ENCODE measurements at places on chromosomes 5 and 9. TPM values are rescaled to one million over a fixed set of nuclear protein-coding genes. Genes with fewer than 3 reads are reported as not detected.

DNA sequence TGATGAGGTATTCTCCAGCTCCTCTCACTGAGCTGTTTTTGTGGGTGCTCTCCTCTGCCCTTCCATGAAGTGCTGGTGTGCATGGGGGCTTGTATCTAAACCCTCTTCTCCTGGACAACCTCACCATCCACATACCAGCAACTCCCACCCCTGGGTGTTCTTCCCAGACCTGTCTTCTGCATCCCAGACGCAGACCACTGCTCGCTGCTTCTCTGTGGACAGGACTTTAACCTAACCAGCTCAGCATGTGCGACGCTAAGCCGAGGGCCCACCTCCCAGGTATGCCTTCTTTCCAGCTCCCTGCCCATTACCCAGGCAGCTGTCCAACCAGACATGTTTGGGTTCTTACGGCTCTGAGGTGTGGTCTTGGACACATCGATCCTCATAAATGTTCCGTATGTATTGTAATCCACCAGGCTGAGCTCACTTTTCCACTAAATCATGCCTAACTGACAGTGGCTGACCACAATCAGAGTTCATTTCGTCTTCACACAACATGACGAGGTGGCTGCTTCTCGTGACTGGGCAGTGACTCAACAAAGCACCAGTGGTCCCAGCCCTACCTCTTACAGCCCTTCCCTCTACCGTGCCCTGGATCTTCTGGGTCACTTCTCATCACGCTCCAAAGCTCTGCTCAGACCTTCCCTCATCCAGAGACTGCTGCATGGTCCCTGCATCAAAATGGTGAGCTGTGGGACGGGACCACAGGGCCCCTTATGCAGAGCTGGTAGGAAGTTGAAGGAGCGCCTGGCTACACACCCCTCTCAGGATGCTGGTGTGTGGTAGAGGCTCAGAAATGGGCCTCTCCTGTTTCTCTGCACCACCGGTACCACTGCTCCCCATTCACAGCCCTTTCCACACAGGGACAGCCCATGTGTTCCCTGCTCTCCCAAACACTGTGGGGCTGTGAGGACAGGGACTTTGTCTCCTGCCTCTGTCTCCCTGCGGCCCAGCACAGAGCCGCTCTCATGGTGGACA lies 9.6 kb upstream of the PTGES2 start:
- DNase-seq, result peak; percentile 83

DNA sequence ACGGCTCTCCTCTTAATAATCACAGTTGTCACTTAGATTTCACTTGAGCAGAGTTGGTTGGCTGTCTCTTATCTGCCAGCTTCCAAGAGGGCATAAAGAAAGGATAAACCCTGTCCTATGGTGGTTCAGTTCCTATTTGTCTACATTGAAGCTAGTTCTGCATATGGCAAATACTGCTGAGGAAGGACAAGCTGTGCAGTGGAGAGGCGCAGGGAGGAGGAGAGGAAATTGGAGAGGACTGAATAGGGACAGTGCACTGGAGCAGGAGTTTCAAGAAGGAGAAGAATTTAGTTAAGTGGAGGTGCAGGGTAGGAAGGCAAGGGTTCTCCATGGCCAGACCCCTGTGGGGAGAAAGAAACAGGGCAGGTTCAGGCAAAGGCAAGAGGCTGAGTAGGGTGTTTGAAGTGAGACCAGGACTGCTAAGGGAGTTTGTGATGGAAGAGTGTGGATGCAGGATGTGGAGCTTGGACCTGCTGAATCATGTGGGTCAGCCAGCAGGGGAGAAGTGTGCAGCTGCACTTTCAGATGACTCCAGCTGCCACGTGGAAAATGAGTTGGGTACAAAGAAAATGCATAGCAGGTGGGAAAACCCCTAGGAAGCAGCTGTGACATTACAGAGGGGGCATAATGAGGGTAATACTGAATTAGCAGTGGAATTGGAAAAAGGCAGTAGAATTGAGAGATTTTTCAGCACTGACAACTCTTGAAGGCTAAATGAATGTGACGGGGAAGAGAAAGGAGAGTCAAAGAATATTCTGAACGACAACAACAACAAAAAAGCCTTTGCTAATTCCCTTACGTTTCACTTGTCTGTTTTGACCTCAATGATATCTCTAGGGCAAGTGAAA lies 66.8 kb downstream of the MAMDC2 start:
- DNase-seq, result no peak

GRCh38 chr5:144315026-144315425 lies 144.4 kb downstream of the KCTD16 start:
- no peak for DNase-seq

DNA sequence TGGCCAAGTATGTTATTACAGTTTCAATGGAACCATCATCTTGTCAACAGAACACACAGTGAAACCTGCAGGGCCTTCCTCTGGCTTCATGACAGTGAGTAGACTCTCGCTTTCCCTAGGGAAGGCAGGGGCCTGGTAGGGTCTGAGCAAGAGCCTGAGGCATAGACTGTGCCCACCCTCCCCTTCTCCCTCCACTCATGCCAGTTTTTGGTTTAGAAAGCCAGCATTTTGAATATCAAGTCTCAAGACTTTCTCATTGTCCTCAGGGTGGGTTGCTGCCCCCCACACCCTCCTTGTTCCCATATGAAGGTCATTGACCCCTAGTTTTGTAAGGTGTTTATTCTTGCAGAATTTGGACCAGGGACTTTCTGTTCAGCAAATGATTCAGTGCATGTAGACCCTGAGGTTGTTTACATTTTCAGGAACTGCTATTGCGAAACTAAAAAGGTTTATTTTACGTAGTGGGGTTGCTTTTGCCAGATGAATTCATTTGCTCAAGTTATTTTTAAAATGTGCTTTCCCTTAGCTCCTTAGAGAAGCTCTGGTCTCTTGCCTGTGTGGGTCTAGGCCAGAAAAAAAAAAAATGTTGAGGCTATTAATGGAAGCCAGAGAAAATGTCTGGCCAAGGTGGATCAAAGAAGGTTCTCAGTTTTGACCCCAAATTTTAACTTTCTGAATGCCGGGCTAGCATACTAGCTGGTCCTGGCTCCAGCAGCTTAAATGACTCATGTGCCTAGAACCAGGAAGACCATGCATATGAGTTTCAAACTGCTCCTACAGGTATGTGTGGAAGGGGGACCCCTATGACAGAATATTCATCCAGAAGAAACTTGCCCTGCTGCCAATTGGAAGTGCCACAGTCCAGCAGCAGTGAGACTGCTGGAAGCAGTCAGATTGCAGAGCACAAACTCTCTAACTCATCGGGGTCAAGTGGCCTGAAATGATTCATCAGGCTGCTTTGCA lies 10.1 kb upstream of the MOB3B start:
- no peak for DNase-seq

GRCh38 chr9:37417252-37417803 lies 5.2 kb upstream of the GRHPR start:
- no peak for DNase-seq

GRCh38 chr5:100493996-100494395 lies 41.2 kb upstream of the FAM174A start:
- DNase-seq, result no peak

GRCh38 chr9:126755317-126755875 lies 49.4 kb upstream of the ZBTB43 start:
- no peak for DNase-seq

DNA sequence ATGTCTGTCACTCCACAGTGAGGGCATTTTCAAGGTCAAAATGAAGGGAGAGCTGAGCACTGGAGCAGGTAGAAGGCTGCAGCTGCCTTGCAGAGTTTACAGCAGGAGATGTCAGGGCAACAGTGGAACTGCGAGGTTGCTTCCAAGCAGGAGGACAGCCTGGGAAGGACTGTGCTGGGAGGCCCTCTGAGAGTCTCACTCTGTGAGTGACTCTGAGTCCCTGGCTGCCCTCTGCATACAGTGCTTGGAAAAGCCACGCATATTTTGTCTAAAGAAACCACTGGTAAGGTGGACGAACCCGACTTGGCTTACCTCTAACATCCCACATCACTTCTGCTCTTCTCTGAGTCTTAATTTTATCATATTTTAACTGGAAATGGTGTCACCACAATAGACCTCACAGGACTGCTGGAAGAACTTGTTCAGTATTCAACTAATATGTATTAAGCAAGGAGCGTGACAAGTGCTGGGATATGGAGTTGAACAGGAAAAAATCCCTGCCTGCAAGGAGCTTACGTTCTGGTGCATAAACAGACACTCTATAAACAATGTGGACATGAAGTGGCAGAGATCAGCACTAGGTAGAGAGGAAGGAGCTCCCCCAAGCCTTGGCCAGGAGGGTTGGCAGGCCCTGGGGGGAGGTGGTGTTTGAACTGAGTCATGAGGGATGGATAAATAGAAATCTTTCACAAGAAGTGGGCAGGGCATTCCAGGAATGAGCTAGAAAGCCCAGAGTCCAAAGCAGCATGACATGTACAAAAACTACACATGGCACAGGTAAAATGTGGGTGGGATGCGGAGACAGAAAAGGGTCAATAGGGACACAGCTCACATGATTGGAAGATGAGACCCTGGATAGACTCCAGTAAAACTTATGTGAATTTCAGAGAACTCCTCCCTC lies 64.0 kb upstream of the FOXE1 start:
- DNase-seq, result peak; percentile 12

The SVEP1 gene
- total RNA-seq, result 1.8 TPM

The PCDHB5 gene
- 17.1 TPM for total RNA-seq

The CBY3 gene
- not detected for total RNA-seq

The PCDHGA10 gene
- 0.14 TPM for total RNA-seq
